ENCODE measurements at places on chromosomes 1 and 21.

DNA sequence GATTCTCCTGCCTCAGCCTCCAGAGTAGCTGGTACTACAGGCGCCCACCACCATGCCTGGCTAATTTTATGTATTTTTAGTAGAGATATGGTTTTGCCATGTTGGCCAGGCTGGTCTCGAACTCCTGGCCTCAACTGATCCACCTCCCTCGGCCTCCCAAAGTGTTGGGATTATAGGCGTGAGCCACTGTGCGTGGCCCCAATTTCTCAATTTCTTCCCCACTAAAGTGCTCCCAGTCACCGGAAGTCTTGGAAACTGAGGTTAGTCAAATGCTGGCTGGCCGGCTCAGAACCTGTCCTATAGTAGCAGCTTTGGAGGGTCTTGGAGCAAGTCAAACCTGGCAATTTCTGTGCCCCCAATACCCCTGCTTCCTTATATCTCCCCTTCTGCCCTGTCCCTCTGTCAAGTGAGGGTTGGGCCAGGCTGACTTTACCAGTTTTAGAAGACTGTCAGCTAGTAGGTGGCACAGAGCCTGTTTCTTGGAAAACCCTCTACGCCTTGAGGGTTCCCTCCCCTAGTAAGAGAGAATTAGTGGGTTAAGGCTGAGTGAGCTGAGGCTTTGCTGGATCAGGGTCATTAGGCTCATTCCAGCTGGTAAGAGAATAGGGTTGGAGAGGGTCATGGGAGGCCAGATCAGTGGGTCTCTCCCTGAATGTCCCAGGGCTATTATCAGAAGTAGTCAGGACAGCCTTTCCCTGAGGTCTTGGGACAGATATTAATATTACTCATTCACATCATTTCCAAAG is 8.3 kb upstream of the EPB41 start:
- no peak for DNase-seq

DNA sequence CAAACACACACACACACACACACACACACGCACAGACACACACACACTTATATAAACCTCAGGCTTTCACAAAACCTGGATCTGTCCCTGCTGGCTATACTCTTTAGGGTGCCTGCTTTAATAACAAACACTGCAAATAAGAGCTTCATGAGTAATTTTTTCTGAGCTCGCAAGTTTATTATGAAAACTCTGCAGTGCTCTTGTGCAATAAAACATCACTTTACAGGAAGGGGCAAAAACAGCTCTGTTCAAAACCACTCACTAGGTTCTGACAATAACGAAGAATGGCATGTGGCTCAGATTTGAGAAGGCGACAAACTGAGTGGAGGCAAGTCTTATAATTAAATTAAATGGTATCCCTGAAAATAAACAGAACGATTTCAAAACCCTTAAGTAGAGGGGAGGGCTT is 42.6 kb upstream of the CTPS1 start:
- DNase-seq, result no peak

DNA sequence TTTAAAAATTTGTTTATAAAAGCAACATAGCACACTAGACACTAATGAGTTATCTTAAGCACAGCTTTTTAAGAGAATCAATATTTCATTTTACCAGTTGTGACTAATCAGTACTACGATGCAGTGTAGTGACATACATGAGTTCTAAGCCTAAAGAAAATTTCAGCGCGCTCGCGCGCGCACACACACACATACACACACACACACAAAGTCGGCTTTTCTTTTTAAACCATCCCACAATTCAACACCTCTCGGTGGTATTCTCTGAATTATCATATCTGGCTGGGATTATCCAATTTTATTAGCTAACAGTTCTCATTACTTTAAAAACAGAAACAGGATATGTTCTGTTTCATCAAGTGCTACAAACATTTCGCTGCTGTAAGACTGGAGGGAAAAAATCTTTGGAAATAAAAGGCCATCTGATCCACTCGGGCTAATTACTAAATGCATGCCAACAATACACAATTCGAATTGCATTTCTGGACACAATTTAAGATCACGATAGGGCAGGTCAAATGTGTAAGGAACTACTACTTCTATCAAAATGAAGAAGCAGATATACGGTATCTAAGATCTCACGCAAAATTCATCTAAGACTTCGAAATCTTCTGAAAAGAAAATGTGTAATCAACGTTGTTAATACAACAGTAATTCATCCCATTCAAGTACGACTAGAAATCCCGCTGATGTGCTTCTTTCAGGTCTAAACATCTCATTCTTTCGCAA is 1.2 kb downstream of the TUT4 start:
- no peak for DNase-seq

DNA sequence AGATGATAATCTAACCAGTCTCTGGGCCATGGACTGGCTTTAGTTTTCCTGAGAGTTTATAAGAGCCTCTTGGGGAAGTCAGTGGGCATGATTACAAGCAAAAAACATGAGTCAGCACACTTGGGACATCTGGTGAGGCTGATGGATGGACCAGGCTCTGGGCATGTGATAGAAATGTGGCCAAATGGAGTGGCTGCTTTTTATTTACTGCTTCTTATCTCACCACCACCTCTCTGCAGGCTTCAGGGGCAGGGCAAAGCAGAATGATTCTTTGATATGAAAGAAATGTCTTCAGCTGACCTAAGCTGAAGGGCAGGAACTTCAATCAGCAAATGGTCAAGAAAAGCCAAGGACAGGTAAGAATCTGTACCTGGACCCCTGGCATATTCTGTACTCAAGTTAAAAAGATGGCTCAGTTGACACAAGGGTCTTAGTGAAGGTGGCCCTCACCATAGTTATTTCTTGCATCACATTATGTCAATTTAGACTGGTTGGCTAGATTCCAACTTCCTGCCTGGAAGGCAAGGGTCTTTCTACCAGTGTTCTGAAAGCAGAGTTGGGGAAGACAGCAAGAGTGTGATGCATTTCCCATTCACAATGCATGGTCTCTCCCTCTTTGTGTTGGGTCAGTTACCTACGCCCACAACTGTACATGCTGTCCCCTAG is 162.8 kb downstream of the FASLG start:
- no peak for DNase-seq

- no peak for DNase-seq
Observed at GRCh38 chr1:91609551-91609950, 108.9 kb downstream of the CDC7 start.

- DNase-seq, result no peak
Observed at GRCh38 chr1:19197845-19198244, 12.2 kb downstream of the UBR4 start.

GRCh38 chr1:52281518-52281917 is 84.5 kb downstream of the CC2D1B start:
- no peak for DNase-seq

- DNase-seq, result no peak
Observed at GRCh38 chr21:41600116-41600515, 92.2 kb upstream of the TMPRSS2 start.

DNA sequence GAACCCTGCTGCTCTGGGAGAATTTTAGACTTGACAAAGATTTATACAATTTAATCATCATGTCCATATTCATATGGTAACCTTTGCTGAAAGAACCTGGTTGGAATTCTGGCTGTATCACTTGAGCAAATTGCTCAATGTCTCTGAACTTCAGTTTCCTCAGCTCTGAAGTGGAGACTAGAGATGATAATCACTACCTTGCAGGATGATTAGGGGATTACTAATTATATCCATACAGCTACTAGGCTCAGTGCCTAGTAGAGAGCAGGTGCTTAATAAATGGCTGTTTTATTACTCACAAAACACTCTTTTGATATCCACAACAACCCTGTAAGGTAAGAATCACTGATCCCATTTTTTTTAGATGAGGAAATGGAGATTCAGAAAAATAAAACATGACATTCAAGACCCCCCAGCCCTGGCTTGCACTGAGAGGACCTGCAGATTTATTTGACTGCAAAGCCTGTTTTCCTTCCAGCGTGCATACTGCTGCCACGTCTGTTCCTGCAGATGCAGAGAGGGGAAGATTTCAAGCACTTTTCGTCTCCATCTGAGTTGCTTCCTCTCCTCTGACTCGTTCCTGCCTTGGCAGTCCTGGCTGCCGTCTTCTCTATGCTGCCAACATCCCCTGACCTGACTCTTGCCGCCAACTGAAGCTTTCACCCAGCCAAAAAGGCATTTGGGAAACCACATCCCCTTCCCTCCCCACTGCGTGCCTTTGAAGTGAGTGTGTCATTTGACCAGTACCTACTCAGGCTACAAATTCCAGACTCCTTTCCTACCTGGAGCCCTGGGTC is 203.0 kb downstream of the PLPP3 start:
- no peak for DNase-seq

- peak; percentile 96 for DNase-seq
Observed at GRCh38 chr1:183544598-183545297, 45.5 kb downstream of the NCF2 start.

DNA sequence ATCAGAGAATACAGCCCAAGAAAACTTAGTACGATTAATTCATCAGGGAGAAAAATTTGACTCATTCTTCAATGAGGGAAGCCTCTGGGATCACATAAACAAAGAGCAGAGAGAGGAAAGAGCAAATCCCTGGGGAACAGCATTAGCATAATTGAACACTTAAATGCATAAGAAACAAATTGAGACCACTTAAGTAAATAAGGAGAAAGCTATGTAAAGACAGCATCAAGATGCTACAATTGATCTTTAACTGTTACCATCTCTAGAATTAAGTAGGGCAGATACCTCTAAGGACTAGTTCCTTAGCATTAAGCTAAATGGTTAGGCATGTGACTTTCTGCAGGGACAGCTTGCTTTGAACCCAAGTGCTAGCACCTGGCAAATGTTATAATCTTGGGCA is 265.1 kb upstream of the NEGR1 start:
- DNase-seq, result no peak

DNA sequence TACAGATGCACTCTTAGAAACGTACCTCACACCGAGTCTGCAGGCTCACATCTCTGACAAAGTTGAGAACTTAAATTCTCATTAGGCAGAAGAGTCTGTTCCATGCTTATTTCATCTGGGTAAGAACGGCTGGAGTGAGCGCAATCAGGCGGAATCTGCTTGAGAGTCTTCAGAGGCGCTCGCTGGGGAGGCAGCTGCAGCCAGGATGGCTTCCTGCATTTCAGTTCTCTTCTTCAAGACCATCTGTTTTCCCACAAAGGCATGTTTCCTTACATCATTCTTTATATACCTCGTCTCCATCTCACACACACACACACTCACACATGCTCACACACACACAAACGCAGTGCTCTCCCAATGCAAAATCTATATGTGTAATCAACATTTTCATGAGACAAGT is 497.1 kb downstream of the AJAP1 start:
- no peak for DNase-seq

- DNase-seq, result no peak
Observed at GRCh38 chr1:228400237-228400651, 6.4 kb downstream of the TRIM11 start.

- no peak for DNase-seq
Observed at GRCh38 chr1:116772648-116773045, 18.4 kb downstream of the CD2 start.

DNA sequence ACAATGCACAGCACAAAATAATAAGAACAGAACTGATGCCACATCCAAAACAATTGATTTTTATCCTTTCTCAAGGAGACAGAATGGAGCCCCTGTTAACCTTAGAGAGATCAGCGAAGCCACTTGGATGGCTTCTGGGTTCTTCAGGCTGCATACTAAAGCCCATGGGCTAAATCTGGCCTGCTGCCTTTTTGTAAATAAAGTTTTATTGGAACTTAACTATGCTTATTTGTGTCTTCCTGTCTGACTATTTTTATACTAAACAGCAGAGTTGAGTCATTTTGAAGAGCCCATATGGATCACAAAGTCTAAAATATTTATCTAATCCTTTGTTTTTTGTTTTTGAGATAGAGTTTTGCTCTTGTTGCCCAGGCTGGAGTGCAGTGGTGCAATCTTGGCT is 16.3 kb upstream of the PPM1J start:
- no peak for DNase-seq

DNA sequence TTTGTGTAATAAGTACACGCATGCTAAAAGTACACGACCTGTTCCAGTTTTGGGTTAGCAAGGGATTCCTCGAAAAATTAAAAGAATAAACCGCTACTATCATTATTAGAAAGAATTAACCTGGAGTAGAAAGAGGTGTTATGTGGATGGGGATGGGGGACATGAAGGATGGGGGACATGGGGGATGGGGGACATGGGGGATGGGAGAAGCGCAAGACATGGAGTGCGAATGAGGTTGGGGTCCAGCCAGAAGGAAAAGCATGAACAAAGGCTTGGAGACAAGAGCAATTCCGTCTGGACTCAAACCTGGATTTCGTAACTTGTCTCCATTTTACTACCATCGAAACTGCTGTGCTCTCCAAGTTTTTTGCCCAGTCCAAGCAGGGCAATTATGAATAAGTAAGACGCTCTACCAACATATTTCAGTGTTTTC is 591 bp upstream of the KDM1A start:
- DNase-seq, result no peak

- DNase-seq, result no peak
Observed at GRCh38 chr1:162677607-162678371, 45.5 kb downstream of the DDR2 start.

DNA sequence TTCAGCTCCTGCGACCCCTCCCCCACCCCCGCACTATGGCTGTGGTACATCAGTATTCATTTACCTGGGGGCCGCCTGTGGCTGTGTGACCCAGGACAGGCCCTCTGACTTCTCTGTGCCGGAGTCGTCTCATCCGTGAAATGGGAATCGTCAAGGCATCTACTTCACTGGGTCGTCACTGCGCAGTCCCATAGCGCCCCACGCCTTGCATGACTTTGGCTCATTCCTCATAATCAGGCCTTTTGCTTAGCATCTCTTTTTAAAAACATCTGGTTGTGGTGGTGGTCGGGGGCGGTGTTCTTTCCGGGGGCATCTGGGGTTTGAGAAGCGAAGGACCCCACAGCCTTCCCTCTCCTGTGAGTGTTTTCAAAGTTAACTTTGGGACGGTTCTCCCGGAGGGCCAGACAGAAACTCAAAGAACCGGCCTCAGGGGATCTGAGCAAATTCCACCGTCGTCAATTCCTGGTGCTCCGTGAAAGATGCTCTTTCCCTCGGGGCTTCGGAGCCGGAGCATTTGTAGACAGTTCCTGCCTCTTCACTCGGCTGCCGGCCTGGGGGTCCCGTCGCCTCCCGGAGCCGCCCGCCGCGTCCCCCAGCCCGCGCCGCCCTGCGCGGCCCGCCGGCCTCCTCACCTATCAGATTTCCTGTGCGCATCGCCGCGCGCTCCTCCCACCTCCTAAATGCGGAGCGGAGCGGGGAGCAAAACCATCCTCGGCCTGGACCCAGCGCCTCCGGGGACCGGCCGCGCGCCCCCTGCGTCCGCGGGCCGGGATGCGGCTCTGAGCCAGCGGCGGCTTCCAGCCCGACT is at the start of gene B3GALT5:
B3GALT5 (plus strand) TSS at position 708 of the 808 bp plus-strand sequence. CDS start 47,620 bp downstream, outside the sequence.
- no peak for DNase-seq
